T-helper 2 cell (primary cell): ENCODE measurements at places on chromosomes 3 and 15.

GRCh38 chr3:79039192-79039591 is 728.6 kb downstream of the ROBO1 start:
- DNase-seq: no peak

- no peak for DNase-seq
These were observed at the start of gene IL5RA for GRCh38 chr3:3110299-3110630. Gene IL5RA, minus strand, starts transcription at chr3:3110374. Its CDS starts 5,390 bp downstream, at chr3:3104984.

DNA sequence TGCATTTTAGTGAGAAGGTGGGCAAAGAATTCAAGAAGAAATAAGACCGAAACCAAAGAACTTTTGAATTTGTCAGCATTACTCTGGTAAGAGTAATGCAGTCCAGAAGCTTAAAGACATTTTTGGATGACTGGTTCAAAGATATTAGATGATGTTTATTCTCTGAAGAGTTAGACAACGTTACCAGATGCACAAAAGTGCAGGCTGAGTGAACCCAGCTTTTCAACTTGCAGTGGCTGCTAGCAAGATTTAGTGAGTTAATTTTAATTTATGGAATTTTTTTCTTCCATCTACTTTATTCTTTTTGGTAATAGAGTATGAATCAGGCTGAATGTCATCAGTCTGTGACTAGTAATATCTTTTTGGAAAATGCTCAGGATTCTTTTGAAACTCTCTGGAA is 267.3 kb upstream of the AZI2 start:
- no peak for DNase-seq

- no peak for DNase-seq
These were observed 160.0 kb downstream of the NAALADL2 start for GRCh38 chr3:175018946-175019727.

- DNase-seq: no peak
These were observed 325.8 kb upstream of the FRG2C start for GRCh38 chr3:75338342-75338741.

DNA sequence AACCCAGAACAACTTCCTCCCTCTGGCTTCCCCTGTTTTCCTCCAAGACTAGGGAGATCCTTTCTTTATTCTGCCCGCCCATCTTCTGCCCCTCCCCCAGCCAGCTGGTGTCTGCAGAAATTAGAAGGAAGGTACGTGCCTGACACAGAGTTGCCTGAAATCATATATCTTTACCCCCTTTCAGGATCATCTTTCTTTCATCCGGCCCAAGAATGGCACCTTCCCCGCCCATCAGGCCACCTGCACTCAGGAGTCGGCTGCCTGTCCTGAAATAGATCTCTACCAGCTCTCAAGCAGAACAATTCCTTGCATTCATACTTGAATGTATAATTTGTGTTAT is 133.7 kb downstream of the VGLL4 start:
- no peak for DNase-seq

GRCh38 chr3:31687020-31687802 is 154.5 kb downstream of the STT3B start:
- no peak for DNase-seq

DNA sequence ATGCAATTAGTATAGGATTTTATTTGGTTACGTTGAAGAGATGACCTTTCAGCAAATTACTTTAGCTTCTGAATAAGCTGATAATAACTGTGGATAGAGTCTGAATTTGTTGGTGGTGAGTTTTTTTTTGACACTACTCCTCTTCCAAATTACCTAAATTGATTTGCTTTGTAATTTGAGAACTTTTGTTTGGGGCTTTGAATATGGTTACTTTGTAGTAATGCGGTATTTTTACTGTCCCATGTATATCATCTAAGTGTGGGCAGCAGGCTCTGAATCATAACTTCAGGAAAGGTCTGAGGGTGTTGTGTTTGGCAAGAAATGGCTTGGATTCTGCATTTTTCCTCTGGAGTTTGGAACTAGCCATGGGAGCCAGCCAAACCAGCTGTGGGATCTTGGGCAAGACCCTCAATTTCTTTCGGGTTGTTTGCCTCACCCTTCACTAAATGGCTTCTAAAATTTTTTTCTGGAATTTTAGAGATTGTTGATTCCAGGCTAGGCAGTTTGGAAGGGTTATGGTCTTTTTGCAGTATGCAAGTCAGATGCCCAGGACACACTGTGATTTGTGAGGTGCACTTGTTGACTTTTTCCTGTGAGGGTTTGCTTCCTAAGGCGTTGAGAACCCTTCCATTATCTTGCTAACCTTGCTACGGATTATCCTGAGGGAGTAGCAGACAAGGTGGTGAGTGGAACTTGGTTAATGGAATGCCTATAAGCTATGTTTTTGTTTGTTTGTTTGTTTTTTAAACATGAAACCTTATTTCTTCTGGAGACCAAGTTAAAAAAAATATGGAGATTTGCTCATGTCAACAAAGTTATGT is 10.4 kb downstream of the PTPRG start:
- DNase-seq: no peak

- DNase-seq: no peak
These were observed 168.1 kb upstream of the MBNL1 start for GRCh38 chr3:152100491-152101132.

GRCh38 chr15:63379492-63380150 is 2.0 kb downstream of the CA12 start:
- DNase-seq: no peak

DNA sequence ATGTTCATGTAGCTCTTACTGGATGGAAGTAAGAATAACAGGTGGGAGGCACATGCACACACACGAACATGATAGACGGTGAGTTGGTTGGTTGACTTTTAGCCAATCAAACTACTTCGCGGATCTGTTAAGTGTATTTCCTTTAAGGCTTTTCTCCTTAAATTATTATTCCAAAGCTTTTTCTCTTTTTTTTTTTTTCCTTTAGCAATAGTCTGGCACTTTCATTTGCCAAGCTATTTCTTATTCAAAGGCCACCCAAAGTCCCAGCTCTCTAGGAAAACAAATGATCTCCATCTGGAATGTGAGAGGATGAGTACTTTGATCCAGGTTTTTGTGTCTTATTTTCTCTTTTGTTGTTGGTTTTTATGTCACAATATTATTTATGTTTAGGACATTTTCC is 141.1 kb downstream of the TPRG1 start:
- no peak for DNase-seq

DNA sequence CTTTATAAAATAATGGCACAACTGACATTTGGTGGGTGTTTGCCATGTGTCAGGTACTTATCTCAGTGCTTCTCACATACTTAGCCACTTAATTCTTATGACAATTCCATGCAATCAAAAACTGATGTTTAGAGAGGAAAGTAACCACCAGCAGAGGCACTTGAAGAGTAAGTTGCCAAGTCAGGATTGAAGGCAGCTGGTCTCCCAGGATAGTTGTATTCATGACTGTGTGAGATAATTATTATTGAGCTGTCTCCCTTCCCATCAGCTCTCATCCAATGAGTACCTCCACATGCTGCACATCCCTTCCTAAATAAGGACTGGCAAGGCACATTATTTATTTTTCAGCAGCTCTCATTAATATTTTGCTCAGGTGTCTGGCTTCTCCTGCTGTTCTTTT is 4.8 kb downstream of the VEPH1 start:
- DNase-seq: no peak

GRCh38 chr3:37963016-37963415 is 27.6 kb upstream of the VILL start:
- no peak for DNase-seq
